GM12892 (cell line): ENCODE measurements at places on chromosomes 13 and 19.

- DNase-seq = no peak
Measured at GRCh38 chr13:75825594-75825993, 189.5 kb downstream of the LMO7 start.

DNA sequence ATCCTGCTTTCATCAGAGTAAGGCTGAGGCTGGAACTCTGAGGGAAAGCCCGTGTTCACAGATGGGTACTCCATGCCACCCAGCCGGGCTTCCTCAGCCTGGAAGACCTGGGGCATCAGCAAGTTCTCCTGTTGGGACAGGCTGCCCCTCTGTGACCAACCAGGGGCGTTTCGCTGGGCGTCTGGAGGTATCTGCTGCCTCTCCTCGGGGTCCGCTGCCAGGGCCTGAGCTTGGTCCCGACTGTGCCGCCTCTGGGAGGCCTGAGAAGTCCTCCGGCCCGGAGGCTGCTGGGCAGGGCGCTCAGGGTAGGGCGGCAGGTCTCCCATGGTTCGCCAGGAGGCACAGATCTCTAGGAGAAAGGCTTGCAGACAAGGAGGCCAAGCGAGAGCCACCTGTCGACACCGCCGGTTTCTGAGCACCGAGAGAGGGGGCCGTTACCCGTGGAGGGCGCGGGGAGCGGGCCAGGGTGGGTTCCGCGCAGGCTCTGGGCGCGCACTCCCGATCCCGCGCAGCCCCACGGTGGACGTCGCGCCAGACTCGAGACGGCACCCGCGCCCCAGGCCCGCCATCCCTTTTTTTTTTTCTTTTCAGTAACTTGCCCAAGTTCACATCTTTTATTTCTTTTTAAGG lies at the start of gene RSPH6A:
TSS of gene RSPH6A (minus strand) at position 458 of the 630 bp plus-strand sequence. CDS start at position 326, 132 bp downstream.
- DNase-seq = no peak

DNA sequence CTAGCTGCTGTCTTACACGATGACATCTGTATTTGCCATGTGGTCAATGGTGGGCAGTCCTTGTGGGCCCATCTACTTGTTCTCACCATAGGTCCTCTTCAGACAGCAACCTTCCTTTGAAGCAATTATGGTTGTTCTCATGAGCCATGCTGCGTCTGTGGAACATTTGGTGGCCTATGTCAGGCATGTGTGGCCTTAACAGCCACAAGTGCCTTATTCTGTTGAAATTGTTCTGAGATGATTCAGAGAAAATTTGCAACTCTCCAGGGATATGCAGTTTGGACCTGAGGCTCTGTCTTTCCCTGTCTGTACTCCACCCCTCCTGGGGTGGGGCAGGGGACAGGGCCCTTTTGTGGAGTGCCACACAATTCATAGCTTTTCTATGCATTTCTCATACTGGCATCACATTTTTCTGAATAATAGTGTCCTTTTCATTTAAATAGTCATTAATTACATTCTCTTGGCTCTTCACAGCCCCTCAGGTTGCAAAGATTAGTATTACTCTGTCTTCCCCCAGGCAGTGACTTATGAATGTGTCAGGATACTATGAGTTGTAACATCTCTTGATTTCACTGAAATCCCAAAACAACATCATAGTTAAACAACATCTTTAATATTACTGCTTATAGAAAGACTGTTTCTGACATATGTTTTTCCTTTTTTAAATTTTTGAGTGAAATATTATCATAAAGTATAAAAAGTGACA lies 102.1 kb downstream of the ITGBL1 start:
- no peak for DNase-seq

GRCh38 chr13:26050568-26051230 lies 1.1 kb downstream of the SHISA2 start:
- no peak for DNase-seq

- DNase-seq = no peak
Measured at GRCh38 chr13:31111136-31111535, 50.6 kb downstream of the HSPH1 start.

DNA sequence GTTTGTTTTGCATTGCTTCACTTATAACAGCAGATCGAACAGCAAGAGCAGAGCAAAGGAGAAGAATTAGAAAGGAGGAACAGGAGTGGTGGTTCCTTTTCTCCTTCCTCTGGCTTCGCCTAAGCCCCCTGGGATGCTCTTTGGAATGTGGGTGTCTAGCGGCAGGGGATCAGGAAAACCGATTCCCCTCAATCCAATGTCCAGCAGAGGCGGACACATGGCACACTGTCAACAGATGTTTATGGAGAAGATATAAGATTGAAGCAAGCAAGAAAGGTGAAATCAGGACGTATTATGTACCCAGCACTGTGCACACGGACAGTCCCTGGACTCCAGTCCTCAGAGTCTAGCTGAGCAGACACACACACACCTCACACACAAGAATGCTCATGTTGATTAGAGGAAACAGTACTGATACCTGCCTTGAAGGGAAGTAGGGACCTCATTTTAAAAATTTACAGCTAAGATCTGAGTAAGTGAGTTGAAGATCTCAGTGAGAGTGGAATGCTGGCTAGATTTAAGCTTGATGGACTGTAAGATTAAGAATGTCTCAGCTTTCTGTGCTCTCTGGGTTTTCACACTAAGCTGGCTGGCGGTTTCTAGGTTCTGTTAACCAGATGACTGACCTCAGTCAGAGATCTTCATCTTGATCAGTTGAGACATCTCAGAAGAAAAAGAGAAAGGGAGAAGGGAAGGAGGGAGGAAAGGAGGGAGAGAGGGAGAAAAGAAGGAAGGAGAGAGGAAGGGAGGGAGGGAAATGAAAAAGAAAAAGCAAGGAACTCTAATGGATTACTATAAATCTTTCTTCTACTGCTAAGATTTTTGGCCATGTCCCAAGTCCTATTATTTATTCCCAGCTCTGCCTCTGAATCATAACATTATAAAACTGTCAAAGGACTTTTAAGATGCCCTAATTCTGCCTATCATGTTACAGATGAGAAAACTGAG lies 44.8 kb downstream of the FLT1 start:
- no peak for DNase-seq

GRCh38 chr13:32316028-32316339 lies 676 bp downstream of the BRCA2 start:
- peak; percentile 21 for DNase-seq

DNA sequence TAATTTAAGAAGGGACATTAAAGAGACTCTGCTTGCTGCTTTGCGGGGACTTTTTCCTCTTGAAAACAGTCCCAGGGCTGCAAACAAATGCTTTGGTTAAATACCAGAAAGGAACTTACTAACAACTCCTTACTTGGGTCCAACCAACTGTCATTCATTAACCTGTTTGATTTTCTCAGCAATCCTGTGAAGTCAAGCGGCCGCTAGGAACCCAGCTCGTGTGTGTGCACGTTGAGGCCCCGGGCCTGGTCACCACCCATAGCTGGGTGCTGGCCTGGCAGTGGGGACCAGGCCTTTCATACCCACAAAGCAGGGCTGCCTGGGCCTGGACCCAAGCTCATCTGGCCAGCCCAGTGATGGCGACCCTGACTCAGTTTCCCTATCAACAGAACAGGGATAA lies 50.7 kb downstream of the C1QTNF9 start:
- DNase-seq = no peak

DNA sequence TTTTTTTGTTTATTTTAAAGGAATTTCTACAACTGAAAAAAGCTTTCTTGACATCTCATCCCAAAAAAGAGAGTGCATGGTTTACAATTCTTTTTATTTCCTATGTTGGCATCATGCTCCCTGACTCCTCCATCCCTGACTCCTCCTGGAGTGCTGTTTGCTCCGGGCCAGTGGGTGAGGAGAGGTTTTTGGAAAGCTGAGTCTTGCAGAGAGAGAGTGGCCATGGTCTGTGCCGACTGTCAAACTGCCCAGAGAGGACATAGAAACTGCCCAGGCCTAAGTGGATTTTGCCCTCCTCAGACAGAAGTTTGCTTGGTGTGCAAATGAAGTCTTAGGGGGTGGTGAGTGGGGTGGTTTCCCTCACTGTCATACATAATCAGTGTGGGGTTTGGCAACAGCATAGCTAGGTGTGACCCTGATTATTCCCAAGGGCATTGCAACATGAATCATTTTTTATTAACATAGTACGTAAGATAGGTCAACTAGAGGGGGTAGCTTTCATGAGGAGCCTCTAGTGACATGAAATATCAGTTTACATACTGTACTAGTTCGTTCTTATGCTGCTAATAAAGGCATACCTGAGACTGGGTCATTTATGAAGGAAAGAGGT lies 179.8 kb upstream of the UBL3 start:
- DNase-seq = no peak

- no peak for DNase-seq
Measured at GRCh38 chr19:2983351-2984214, 6.2 kb downstream of the TLE6 start.

DNA sequence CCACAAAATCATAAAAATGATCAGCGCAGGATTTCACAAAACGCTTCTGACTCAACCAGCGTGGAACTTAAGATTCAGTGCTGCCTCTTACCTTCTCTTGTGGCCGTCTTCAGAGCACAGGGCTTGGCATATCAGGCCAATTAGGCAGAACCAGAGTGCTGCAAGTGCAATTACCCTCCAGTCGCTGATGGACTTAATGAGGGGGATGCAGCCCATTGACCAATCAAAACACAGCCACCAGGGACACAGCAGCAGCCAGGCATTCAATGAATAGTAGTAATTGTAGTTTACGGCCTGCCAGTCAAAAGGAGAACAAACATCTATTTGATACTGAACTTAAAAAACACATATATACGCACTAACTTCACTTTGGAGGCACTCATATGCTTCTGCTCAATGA lies 38.2 kb downstream of the TMTC4 start:
- DNase-seq = no peak

DNA sequence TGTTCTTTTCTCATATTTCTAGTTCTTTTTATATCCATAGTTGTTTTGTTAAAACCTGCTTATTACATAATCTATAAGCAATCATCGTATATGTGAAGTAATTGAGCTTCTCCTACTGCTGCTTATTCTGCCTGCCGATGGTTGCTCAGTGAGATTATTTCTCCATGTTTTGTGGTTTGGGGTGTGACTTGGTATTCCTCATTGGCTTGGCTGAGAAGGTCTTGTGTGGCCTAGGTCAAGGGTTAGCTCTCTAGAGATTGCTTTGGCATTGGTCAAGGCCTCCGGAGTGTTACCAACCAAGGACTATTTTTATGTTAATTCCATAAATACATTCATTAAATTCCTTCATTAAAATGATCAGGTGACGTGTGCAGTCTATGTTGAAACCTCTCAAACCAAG lies 302.8 kb downstream of the MYO16 start:
- DNase-seq = no peak

- DNase-seq = no peak
Measured at GRCh38 chr13:48819376-48819775, 156.3 kb upstream of the FNDC3A start.

DNA sequence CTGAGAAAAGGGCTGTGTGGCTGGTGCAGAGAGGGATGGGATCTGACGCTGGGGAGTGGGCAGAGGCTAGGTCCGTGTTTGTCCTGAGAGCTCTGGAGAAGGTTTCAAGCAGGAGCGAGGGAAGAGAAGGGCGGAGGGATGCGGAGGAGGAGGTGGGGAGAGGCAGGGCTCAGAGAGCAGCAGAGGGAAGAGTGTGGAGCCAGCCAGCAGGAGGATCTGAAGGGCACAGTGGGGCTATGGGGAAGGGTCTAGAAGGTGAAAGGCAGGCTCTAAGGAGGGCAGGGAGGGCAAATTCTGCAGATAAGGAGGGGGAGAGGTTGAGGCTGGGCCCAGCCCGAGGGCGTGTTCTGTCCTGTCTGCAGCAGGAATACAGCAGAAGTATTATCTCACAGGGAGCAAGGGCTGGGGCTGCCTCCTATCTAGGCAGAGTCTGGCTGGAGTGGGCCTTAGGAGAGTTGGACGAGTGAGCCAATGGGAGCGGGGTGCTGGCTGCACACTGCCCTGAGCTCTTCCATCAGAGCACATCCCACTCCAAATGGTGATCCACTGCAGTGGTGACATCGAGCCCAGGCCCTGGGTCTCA lies 6.1 kb downstream of the AP2A1 start:
- no peak for DNase-seq

GRCh38 chr13:27352698-27353097 lies 71.7 kb upstream of the GTF3A start:
- DNase-seq = no peak

DNA sequence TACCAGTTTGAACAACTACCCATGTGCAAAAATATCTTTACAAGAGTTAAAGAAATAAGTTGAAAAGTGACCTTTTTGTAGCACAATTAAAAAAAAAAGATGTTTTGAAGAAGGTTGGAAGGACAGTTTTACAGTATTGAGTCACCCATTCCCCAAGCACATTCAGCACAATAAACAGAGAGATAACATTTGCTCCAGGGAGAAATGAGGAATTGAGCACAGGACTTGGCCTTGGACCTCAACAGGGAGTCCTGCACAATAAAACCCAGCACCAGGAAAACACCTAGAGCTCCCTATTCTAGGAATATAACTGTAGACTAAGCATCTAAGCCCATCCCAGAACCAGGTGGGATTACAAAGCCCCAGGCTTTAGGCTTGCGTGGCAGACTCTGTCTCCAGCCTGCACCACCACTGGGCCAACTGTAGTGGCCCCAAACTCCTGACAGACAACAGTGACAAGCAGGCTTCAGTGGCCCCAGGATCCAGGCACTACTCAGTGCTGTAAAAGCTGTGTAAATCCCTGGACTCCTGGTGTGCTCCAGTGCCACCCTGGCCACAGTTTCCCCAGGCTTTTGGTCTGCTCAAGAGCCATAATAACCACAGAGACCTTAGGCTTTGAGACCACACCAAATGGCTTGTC lies 857.2 kb downstream of the SLITRK1 start:
- no peak for DNase-seq

- no peak for DNase-seq
Measured at GRCh38 chr13:112905990-112906641, 62.9 kb upstream of the MCF2L start.

GRCh38 chr13:75178436-75178835 lies 303.5 kb downstream of the TBC1D4 start:
- no peak for DNase-seq

GRCh38 chr13:89165685-89166084 lies 1494.5 kb downstream of the SLITRK5 start:
- no peak for DNase-seq

GRCh38 chr19:53517114-53517741 lies 20.7 kb upstream of the ZNF331 start:
- no peak for DNase-seq

- DNase-seq = no peak
Measured at GRCh38 chr13:76764916-76765315, 121.3 kb downstream of the KCTD12 start.

DNA sequence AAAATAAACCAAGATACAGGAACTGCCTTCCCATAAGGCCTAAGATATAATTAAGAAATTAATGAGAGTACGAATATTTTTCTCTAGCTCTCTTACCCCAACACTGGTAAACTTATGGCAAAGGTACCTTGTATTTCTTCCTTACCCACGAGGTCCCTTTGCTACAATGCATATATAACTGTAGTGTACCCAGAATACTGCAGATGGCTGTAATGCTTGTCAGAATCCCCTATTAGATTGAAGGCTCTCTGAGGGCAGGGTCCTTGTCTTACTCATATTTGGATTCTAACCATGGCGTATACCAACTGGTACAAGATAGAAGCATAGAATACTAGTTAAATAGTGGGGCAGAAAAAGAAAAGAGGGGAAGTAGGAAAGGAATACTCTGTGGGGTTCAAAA lies 15.1 kb downstream of the SLC25A30 start:
- DNase-seq = no peak
